Stimulated activated naive CD4-positive, alpha-beta T cell treated with Interleukin-2 at 50 U/mL for 16 hours (primary cell): ENCODE measurements at places on chromosomes 12 and 14.
A peak's percentile ranks its signal among the peaks of the same experiment; 100 is the strongest.

- DNase-seq, result no peak
Measured at GRCh38 chr14:79809849-79810612, 401.3 kb downstream of the DIO2 start.

DNA sequence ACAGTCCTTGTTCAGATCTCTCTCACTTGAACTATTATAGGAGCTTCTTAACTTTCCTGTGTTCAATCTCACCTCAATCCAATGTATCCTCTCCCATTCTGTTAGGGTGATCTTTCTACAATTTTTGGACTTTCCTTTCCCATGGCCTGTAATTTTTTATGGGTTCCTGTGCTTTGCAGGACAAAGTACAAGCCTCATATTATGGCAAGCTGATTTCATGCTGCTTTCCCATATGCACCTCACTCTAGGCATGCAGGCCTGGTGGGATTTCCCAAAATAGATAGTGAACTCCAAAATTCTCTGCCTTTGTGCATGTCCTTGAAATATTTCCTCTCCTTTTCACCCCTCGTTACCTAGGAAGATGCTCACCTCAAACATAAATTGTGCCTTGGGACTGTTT is 499.4 kb downstream of the NAV3 start:
- DNase-seq, result no peak

DNA sequence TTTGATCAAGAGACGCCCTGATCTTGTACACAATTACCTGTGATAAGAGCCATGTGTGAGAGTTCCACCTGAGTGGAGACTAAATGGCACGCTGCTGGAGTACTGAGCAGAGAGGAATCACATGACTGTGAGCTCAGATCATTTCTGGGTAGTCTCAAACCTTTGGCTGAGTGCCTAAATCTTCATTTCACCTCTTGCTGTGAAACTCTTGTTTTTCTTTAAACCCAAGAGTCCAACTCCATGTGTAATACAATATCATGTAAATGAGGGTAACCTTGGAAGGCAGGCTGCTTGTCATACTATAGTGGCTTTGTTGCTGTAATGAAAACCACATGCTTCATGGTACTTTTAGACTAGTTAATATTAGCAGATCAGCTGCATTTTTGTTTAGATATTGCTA is 156.9 kb downstream of the CAND1 start:
- no peak for DNase-seq

- peak; percentile 98 for DNase-seq
Measured at GRCh38 chr12:47812797-47813510, 6.7 kb downstream of the HDAC7 start.

DNA sequence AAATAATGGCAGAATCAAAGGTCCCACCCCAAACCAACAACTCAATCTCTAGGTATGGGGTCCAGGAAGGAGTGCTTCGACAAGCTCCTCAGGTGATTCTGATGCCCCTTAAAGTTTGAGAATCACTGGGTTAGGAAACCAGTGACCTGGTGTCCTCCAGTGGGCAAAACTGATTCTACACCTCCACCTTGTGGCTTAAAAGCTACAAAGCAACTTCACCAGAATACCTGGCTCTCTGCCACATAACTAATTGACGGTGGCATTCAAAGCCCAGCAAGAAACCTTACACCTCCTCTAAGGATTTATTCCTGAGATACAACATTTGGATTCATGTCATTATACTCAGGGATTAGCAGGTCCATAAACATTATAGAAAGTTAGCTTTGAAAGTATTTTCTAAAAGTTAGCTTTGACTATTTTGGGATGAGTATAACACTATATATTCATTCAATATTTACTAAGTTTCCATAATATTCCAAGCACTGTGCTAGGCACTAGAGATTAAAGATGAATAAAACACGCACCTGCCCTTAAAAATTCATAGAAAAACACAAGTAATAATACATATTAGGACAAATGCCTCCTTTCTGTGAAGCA is 45.4 kb downstream of the DCAF5 start:
- no peak for DNase-seq

- DNase-seq, result no peak
Measured at GRCh38 chr12:117872546-117873169, 96.1 kb downstream of the KSR2 start.

- DNase-seq, result no peak
Measured at GRCh38 chr14:33948869-33949408, 1.9 kb downstream of the EGLN3 start.

- no peak for DNase-seq
Measured at GRCh38 chr12:52646613-52647012, 5.4 kb downstream of the KRT2 start.

- no peak for DNase-seq
Measured at GRCh38 chr12:43206396-43206795, 345.6 kb downstream of the ADAMTS20 start.

GRCh38 chr14:104093366-104094055 is 8.0 kb downstream of the ASPG start:
- no peak for DNase-seq

DNA sequence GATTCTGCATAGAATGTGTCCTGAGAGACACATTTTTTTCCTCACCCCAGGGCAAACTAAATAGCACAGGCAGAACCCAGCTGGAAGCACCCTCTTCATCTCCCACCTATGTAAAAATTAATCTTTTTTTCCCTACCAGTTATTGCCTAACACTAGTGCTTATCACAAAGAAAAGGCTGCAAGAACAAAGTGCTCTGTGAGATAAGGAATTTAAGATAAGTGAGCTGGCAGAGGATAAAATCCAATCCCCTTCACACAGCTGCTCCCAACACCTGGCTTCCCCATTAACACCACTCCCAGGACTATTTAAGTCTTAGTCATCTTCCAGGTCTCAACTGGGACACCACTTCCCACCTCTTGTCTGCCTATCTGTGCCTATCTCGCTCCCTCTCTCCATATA is 75.2 kb downstream of the TTC9 start:
- no peak for DNase-seq

DNA sequence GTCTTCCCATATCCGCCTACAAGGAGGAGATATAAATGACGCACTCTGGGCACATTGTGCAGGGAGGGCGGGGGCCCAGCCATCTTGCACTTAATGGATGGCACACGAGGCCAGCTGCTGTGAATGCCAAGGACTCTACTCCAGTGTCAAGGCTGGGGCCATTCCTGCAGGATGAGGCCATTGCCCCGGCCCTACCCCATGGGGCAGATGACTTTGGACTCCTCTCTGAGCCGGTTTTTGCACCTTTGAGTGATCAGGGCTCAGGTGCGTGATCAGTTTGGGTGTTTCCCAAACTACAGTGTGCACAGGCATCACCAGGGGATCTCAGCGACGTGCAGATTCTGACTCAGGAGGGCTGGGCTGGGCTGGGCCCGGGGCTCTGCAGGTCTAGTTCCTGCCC is 16.1 kb downstream of the MMAB start:
- no peak for DNase-seq

GRCh38 chr12:102702447-102703114 is 214.5 kb downstream of the PAH start:
- no peak for DNase-seq

DNA sequence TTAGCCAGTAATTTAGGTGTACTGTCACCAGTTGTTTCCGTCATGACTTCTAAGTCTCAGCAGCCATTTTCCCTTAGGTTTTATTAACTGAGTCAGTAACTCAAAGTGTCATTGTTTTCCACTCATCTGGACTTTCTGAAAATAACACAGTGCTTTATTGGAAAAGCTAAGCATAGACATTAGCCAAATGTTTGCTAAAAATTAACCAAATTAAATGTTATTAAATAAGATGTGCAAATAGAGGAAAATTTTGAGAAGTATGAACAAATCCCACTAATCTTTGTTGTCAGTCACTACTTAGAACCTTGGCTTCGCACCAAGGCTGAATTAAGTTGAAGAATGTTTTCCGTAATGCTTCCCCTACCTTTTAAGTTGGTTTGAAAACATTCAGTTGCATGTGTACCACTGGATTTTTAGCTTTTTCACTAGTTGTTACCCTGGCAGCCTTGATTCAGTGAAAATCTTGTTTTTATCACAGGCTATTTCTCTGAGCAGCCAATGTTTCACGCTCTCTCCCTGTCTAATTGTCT is 43.0 kb downstream of the BORCS5 start:
- DNase-seq, result no peak

DNA sequence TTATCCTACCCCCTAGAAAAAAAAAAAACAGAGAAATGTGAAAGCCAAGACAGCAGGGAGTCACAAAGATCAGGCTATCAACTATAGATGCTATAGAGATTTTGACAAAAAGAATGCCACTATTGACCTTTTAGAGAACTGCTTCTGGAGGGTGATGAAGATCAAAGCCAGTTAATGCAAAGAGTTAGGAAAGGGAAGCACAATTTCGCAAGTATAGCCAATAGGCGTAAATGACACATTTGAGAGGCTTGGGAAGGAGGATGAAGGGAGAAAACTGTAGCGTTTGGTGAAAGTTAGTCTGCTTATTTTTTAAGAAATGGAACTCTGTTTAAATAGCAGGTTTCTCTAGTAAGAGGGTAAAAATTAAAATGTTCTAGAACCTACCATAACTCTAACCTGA is 190.7 kb downstream of the DUSP6 start:
- DNase-seq, result no peak

DNA sequence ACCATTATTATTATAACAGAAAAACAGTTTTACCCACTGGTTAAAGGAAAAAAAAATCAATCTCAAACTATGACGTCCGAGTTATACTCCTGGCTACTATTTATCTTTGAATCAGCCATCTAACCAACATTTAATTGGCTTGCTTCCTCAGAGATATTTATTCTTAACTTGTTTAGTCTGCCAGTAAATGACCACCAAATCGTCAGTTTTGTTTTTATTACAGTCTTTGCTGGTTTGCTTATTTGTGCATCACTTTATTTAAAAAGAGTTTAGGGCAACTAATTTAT is 71.2 kb downstream of the RASSF8 start:
- no peak for DNase-seq

DNA sequence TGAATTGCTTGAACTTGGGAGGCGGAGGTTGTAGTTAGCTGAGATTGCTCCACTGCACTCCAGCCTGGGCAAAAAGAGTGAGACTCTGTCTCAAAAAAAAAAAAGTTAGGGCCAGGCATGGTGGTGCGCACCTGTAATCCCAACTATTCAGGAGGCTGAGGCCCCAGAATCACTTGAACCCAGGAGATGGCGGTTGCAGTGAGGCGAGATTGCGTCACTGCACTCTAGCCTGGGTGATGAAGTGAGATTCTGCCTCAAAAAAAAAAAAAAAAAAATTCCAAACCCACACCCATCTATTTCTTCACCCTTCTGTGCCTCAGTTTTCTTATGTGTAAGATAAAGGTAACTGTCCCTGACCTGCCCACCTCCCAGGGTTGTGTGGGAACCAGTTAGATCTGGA is 11.0 kb upstream of the MLXIP start:
- no peak for DNase-seq

DNA sequence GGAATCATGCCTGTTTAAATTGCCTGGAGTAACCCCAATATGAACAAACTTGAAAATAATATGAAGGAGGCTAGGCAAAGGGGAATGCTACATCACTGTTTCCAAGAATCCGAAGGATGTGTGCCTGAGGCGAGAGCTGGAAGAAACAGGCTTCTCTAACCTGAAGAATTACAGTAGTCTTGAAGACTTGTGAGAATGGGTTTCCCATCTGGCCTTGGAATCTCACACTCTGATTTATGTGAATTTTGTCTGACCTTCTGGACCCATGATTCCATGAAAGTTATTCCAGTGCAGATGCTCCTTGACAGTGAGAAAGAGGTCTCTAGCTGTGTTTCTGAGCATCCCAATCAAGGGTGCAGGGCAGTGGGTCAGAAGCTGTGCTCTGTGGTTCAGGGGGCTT is 122.1 kb upstream of the PARP11 start:
- DNase-seq, result no peak

GRCh38 chr14:100701314-100701713 is 25.4 kb upstream of the DLK1 start:
- DNase-seq, result no peak

GRCh38 chr14:82441270-82441669 is 907.6 kb upstream of the SEL1L start:
- no peak for DNase-seq

- DNase-seq, result no peak
Measured at GRCh38 chr14:32012062-32012461, 65.0 kb upstream of the ARHGAP5 start.

- DNase-seq, result no peak
Measured at GRCh38 chr12:49478949-49479664, 59.7 kb upstream of the KCNH3 start.

DNA sequence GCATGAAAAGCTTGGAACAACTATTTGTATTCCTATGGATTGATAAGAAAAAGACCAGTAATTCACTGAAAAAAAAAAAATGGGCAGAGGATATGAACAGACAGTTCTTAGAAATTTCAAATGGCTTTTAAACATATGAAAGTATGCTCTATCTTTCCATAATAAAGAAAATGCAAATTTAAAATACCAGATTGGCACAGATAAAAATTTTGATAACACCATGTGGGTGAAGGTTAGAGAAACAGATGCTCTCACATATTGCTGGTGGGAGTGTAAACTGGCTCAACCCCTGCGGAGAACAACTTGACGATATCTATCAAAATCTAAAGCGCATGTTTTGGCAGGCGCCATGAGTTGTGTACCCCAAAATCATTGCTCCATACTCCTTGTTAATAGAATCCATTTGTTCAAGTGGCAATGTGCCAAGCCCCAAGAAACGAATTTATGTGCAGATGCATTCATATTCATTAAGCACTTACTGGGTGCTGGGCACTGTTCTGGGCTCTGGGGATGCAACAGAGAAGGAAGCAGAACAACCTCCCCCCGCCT is 29.5 kb upstream of the TMPO start:
- no peak for DNase-seq

GRCh38 chr12:33944703-33945437 is 77.4 kb upstream of the ALG10 start:
- no peak for DNase-seq

- no peak for DNase-seq
Measured at GRCh38 chr12:92803903-92804302, 101.1 kb downstream of the PLEKHG7 start.

GRCh38 chr12:96427269-96427729 is 27.1 kb upstream of the CDK17 start:
- DNase-seq, result peak; percentile 0

DNA sequence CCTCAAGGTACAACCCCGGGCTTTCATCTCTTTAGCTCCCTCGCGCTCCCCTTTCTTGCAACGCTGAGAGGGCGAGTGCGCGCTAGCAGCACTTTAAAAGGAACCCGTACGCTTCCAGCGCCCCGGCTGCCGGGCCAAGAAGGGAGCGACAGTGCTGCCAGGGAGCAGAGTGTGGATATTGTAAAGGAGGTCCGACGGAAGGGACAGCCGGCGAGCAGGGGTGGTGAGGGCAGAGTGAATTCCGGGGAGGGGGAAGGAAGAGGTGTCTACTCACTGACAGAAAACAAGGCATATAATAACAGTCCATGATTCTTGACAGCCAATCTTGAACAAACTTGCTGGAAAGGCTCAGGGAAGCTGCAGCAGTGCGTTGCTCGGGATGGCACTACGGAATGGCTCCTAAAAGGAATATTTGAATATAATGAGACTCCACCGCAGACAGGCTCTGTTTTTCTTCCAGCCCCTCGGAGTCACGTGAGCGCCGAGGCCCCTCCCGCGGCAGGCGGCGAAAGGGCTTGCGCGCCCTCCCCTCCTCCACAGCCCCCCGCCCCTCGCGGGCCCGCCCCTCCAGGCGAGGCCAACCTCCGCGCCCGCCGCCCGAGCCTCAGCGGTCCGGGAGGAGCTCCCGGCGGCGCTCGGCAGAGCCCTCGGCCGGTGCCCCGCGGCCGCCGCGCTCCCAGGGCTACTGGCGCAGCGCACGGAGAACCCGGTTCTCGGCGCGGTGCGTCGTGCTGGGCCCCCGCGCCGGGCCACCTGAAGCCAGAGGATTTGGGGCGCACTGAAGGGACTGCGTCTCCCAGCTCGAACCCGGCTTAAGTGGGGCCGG is 3.4 kb downstream of the BMP4 start:
- no peak for DNase-seq
